ENCODE measurements at places on chromosomes 12 and 14.

GRCh38 chr14:72723858-72724530 is 169.9 kb downstream of the DPF3 start:
- DNase-seq: peak; percentile 5

DNA sequence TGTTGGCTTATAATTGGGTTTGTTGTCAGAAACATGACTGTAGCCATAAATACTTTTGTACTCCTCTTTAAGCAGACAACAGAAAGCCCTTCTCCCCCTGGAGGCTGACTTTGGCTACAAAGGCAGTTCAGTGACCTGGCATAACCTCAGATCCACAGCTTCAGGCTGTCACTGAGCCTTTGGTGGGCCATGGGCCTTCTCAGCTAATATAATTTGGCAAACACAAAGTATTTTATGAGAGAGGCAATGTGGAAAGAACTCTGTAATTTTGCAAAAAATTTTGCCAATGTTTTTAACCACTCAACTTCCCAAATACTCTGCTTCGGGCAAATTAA is 15.5 kb upstream of the MGP start:
- peak; percentile 34 for DNase-seq

DNA sequence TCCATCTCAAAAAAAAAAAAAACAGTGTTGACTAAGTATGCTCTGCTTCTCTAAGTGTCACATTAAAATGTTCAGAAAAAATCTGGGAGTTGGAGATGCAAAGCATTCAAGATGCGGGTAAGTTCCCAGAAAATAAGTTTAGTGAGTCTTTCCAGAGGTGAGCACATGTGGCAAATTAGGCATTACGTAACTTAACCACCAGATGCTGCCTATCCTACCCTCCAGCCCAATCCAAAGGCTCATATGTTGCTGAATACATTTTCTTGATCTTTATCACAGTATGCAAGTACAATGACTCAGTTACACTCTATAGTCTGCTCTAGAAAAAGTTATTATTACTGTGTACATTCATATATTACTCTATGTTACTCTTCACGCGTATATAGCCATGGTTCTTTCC is 3.6 kb downstream of the SLC2A14 start:
- peak; percentile 73 for DNase-seq

GRCh38 chr12:93571925-93572711 is at the start of gene SOCS2:
TSS of gene SOCS2 (plus strand) at chr12:93572675. CDS start at chr12:93572898, 223 bp downstream.
- peak; percentile 56 for DNase-seq

DNA sequence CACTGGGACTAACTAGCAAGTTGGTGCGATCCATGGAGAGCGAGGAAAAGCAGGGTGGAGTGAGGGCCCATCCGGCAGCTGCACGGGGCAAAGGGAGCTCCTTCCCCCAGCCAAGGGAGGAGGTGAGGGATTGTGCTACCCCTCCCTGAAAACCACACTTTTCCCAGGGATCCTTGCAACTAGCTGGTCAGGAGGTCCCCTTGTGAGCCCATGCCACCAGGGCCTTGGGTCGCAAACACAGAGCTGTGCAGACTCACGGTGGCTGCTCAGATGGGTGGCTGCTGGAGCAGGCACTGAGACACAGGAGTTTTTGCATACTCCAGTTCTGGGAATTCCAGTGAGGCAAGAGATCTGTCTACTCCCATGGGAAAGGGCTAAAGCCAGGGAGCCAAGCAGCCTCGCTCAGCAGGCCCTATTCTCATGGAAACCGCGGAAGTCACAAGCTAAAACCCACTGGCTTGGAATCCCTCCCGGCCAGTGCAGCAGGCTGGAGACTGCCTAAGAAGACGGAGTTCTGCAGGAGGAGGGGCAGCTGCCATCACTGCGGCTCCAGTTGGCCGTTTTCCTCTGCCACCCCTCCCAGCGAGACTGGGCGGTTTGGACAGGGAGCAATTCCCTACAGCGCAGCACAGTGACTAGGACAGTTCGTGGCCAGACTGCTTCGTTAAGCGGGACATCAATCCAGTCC is 10.9 kb upstream of the ZNF705A start:
- no peak for DNase-seq

DNA sequence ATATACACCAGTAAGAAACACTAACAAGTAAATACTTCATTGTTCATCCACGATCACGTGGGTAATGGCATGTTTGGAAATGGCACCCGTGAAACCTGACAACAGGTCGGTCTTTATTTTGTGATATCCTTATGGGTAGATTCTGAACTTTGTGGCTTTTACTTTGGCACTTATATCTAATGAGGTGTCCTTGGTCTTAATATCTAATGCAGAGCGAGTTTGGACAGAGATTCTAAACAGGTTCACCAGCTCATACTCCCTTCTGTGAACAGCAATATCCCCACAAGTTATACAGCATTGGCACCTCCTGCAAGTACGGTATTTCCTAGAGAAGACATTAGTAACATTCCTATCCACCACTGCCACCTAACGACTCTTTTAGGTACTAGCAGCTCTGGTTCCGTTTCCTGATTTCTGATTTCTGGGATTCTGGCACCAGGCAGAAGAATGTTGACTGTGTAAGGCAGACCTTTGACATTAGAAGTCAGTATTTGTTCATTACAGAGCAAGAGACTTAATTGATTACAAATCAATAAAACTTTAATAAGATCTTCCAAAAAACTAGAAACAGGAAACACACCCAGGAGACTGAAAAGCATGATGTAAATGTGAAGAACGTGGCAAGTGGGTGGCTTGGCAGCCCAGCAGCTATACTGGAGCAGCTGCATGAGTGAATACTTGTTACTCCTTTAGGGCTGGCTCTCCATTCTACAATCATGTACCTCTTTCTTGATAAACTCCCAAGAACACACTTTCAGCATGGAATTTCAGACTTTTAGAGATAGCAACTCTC is 2.5 kb downstream of the ANG start:
- DNase-seq: peak; percentile 82

DNA sequence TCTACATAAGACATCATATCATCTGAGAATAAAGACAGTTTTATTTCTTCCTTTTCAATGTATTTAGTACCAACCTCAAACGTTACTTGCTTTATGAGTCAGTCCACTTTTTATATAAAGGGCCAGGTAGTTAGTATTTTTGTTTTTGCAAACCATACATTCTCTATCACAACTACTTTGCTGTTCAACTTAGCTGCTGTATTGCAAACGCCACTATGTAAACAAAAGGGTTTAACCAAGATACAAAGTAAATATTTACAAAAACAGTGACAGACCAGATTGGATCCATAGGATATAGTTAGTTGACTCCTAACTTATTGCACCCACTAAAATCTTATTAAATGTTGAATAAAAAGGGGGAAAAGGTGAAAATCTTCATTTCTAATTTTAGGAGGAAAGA is 87.7 kb upstream of the FOXG1 start:
- DNase-seq: no peak

GRCh38 chr12:65450625-65451024 is 172.1 kb downstream of the MSRB3 start:
- no peak for DNase-seq

DNA sequence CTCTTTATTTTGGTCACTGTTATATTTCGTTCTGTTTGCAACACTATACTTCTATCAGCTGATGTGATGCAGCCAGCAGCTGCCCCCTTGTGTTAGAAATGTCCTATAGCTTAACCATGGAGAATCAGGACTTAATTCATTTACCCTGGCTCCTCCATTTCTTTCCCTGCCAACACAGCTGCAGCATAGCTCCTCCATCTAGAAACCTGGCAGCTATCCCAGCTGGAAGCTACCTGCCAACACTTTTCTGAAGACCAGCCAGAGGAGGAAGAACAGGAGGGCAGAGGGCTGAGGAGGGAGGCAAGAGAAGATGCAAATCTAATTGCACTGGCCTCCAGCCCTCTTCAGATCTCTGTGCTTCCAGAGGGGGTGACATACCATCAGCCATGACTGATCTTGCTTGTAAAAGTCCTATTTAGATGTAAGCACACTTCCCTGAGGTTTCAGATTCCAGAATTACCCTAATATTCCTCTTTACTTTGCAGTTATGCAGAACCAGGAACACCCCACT is 156.8 kb upstream of the TMEM260 start:
- peak; percentile 52 for DNase-seq

- DNase-seq: no peak
Measured at GRCh38 chr12:105219261-105220028, 16.5 kb downstream of the APPL2 start.

GRCh38 chr12:89708565-89709156 is at the start of gene ATP2B1:
TSS of gene ATP2B1 (minus strand) at chr12:89708838. CDS start at chr12:89655886, 52,952 bp downstream.
- DNase-seq: peak; percentile 82

DNA sequence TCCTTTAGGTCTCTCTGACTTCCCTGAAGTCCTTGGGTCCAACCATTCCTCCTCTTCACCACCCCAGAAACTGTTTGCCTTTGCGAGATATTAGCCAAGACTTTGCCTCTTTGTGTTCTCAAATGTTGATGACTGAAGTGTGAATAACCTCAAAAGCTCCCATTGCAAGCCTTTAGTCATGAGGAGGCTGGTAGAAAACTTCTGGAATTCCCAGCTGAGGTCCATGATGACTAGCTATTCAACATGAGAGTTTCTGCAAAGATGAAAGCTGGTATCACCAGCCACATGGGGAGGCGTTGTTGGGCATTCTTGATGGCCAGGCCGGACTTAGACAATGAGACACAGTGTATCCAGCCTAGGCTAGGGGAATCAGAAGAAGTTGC is 111.7 kb downstream of the TBX5 start:
- DNase-seq: no peak

- no peak for DNase-seq
Measured at GRCh38 chr14:58002618-58003017, 136.7 kb upstream of the SLC35F4 start.

- peak; percentile 26 for DNase-seq
Measured at GRCh38 chr12:13147688-13148484, 44.4 kb upstream of the GSG1 start.

DNA sequence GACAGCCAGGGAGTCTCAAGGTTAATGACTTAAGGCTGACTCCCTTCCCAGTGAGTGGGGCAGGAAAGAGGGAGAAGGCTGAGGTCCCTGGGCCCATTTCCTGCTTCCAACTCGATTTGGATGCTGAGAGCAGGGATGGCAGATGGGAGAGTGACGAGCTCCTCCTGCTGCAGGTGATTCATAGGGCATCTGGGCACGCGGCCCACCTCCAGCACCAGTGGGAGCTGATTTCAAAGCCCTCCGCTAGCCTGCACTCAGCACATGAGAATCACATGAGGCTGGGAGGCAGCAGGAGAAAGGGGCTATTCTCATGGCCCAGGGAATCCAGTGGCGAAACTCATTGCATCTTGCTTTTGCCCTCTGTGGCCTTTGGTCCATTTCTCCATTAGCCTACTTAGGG is 90.8 kb downstream of the SSPN start:
- DNase-seq: no peak

GRCh38 chr14:32083789-32084188 is 6.7 kb downstream of the ARHGAP5 start:
- no peak for DNase-seq

- no peak for DNase-seq
Measured at GRCh38 chr12:131671871-131672270, 39.0 kb upstream of the SFSWAP start.

DNA sequence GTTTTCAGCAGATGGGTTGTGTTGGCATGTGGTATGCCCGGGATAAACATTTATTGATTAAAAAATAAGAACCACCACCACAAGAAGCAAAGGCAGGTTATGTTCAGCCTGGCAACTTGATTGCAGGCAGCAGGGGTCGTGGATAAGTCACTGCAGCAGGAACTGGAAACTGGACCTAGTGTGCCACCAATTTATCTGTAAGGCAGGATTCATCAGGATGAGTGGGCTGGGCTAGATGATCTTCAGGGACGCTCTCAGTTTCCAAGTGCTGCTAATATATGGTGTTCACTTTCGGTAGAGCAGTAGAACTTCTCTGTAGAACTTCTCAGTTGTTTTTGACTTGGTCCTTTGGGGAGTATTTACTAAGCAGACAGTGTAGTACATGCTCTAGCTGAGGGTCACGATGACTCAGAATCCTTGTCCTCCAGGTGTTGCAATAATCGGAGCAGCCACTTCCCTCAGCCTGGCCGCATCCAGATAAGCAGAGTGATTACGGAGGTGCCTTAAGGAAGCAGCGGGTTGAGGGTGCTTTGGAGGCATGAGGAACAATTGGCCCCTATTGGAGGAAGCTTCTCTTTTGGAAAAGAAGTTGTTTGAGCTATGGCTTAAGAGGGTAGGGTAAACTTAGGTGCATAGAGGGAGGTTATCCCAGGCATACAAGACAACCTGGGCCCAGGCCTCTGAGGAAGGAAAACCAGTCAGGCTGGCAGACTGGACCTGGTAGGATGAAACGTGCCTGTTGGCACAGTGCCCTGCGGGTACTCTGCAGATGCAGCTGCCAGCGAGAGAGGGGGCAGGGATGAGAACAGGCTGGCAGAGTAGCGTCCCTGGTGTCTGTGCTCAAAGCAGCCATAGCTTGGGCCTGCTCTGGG is 104.0 kb downstream of the GPR135 start:
- DNase-seq: peak; percentile 48

DNA sequence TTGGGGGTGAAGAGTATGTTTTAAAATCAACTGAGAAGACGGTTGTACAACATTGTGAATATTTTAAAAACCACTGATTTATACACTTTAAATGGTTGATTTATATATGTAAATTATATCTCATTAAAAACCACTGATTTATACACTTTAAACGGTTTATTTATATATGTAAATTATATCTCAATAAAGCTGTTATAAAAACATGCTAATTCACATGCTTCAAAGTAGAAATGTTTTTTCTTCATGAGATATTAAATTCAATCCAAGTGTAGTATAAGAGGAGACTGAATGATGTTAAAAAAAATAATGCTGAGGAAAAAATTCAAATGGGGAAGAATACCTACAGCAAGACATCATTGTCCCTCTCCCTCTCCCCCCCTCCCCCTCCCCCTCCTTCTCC is 92.9 kb downstream of the ATXN2 start:
- no peak for DNase-seq

DNA sequence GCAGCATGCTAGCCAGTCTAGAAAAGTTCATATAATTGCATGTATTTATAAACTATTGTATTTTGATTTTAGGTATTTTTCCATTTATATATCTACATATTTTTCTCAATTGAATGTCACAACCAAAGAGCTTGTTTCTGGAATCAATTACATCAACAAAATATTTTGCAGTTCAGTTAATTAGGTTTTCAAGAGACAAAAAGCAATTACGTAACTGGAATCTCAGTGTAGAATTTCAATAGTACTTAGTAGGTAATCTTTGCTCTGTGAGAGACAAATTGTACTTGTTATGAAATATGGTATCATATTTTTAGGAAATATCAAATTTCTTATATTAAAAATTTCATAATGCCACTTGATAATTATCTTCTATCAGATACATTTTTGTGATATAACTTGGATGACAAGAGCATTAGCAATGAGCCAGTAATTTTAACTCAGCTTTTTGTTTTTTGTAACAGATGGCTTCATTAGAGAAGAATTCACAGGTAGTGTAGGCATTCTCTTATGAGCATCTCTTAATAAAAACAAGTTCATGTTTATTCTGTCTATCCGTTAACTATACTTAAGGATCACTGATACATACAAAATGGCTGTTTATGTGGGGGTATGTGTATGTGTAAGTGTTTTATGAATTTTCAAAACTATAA is 774.7 kb downstream of the C12orf50 start:
- DNase-seq: no peak

GRCh38 chr12:111166779-111167540 is 201.9 kb downstream of the PHETA1 start:
- DNase-seq: no peak

GRCh38 chr14:72844524-72844923 is 49.4 kb downstream of the DPF3 start:
- no peak for DNase-seq

- no peak for DNase-seq
Measured at GRCh38 chr12:91991399-91992187, 154.1 kb downstream of the BTG1 start.

All from hematopoietic multipotent progenitor cell treated with erythropoietin and hydrocortisone succinate and interleukin-3 and kit ligand, for 8 days (in vitro differentiated cells).